Right lobe of liver (tissue), 6 donors: ENCODE measurements at places on chromosomes 16 and 17. TPM values are rescaled to one million over a fixed set of nuclear protein-coding genes. Genes with fewer than 3 reads are reported as not detected.

DNA sequence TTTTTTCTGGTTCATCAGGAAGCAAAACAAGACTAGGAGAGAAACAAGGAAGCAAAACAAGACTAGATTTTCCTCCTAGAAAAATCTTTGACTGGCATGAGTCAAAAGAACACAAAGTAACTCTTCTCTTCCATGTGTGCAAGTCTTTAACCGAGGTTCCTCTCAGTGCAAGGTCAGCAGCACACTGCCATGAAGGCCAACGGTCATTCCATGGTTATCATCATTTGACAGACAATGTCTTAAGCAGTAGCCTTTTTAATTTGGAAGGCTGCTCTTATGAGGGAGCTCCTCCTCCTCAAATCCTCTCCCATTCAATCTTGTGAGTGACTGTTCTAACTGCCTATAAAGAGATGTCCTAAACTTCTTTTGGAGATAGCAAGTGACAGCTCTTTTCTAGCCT, 15.4 kb upstream of the DHRS13 start:
- no peak for DNase-seq

- no peak for DNase-seq
These were observed 3.5 kb upstream of the CDYL2 start for GRCh38 chr16:80807906-80808305.

DNA sequence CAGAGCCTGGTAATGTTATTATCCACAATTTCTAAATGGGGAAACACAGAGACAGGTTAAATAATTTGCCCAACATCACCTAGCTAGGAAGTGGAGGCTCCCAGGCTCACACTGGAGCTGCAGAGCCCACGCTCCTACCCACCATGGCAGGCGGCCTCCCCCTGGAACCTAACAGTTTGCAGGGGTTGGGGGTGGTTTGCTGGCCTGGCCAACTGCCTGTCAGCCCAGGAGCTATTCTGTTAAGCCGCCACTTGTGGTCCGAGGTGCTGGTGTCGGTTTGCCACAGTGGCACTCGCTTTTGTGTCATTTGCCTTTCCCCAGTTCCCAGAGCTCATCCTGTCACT, 3.6 kb downstream of the PRCD start:
- DNase-seq: no peak

DNA sequence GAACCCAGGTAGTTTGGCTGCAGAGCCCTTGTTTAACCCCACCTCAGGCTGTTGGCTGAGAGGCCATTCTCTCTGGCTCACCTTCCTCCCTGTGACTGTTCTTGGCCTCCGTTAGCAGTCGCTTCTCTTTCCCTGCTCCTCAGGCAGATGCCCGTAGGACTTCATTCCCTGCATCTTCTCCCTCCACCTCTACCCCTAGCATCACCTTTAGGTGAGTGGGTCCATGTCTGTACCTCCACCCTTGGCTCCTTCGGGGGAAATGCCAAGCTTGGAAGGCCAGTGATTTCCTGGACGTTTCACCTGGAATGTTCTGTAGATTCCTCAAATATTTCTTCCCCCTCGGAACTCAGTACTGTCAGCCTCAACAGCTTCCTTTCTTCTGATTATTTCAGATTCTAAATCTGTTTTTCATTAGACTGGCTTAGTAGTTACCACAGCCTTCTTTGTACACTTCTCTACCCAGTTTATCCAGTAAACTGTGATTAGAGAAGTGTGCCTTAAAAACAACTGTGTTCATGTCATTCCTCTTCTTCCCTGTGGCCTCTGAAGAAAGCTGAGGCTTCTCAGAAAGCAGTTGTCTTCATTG, 227.9 kb downstream of the MSI2 start:
- no peak for DNase-seq

DNA sequence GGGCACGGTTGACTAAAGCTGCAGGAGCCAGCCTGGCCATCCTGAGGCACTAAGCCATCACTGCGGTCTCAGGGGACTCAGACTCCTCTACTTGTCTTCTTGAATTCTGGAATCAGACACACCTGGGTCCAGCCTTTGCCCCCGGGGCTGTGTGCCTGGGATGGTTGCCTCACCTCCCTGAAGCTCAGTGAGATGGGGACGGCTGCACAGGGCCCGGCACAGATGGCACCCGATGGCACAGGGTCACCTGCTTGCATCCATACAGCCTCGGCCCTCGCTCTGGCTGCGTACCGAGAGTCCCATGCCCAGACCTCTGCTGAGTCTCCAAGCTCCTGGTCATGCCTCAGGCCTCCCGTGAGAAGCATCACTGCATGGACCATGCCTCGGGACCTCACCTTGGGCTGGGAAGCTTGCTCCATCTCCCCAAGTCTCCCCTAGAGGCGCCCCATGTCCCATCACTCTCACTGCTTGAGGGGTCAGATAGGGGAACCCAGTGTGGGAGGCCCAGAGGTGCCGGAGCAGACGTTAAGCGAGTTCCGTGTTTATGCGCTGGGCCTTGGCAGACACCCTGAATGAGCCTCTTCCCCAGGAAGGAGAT, 316.3 kb downstream of the SEC14L1 start:
- DNase-seq: no peak

Gene ANKRD40CL
- total RNA-seq: not detected

DNA sequence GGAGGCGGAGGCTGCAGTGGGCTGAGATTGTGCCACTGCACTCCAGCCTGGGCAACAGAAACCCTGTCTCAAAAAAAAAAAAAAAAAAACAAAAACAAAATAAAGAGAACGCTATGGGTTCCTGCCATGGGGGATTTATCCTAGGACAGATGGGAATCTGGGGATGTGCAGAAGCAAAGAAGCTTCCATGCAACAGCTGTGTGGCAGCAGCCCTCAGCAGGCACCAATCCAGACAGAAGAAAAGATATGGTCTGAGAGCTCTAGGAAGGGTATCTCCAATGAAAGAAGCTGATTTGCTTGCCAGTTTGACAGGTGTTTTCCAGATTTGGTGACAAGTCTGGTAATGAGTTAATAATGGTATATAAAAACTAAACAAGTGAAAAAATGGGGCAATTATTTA, 11.6 kb downstream of the MYO19 start:
- DNase-seq: no peak

Gene UMOD
- total RNA-seq: not detected

DNA sequence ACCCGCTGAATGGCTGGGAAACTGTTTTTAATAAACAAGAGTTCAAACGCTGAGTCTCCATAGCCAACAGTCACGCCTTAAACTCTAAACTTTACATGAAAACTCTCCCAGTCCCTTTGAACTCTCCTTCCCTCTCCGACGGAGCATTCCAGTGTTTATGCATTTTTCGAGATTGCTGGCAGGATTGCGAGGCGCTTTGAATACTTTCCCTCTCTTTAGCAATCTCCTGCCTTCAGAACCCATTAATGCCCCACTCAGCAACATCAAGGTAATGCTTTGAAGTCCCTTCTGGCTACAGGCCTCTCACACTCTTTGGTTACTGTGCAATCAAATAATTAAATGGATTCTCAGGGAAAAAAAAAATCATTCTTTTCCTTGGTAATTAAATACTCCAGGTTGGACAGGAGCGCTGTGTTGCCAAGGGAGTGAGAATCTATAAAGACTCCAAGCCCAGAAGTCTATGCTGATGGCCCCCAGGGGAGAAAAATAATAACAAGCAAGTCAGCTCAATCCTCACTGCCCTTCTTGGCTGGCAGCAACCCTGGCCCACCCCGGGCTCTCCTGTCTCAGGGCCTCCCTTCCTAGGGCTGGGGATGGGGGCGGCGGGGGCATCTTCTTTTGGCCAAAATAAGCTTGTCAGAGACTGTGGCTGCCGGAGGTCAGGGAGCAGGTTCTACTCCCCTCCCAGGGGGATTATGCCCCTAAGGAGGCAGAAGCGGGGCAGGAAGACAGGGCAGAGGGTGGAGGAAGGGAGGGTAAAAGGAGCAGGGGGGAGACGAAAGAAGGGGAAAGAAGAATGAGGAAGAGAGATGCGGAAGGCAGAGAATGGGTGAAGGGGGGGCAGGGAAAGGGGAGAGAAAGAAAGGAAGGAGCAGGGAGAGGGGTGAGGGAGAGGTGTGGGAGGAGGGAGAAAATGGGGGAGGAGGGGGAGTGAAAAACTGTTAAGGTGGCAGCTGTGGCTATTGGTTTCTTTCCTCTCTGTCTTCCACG, 45.2 kb downstream of the AXIN2 start:
- DNase-seq: no peak

Gene DNASE1L2
- 0.40 TPM for total RNA-seq

DNA sequence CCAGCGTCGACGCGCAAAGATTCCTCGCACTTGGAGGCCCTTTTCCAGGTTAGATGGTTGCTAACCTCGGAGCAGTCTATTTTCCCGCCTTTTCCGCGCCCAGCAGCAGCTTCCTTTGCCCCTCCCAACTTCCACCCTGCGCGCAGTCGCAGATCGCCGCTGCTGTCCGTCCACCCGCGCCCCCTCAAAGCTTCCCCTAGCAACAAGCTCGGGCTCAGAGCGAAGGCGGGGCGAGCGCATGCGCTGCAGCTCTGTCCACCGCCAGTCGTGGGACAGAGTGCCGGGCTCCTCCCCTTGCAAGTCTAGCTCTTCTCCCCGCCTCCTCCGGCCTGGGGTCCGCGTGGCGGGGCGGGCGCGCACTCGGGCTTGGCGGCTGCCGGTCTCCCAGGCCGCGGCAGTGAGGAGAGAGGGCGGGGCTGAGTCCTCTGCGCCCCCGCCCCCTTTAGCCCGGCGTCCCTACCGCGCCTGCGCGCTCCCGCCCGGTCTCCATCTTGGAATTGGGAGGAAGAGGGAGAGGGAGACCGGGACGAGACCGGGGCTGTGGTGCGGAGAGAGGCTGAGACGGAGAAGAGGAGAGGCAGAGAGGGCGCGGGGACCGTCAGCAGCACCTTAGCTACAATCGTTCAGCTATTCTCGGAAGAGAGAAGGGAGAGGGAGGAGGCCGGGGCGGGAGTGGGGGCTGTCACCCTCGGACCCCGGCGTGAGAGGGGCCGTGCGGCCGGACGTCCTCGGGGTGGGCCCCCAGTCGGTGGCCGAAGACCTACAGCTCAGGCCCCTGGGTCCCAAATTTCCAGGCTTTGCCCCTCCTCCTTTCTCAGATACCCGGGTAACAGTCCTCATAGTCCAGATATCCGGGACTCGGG, at the start of gene TAOK2:
Gene TAOK2 (plus strand): TSS at position 485 of the 863 bp plus-strand sequence. CDS start 3,905 bp downstream, outside the sequence.
- DNase-seq: peak; percentile 99

Gene SPNS3
- total RNA-seq: not detected

Gene USP6
- 0.07 TPM for total RNA-seq

DNA sequence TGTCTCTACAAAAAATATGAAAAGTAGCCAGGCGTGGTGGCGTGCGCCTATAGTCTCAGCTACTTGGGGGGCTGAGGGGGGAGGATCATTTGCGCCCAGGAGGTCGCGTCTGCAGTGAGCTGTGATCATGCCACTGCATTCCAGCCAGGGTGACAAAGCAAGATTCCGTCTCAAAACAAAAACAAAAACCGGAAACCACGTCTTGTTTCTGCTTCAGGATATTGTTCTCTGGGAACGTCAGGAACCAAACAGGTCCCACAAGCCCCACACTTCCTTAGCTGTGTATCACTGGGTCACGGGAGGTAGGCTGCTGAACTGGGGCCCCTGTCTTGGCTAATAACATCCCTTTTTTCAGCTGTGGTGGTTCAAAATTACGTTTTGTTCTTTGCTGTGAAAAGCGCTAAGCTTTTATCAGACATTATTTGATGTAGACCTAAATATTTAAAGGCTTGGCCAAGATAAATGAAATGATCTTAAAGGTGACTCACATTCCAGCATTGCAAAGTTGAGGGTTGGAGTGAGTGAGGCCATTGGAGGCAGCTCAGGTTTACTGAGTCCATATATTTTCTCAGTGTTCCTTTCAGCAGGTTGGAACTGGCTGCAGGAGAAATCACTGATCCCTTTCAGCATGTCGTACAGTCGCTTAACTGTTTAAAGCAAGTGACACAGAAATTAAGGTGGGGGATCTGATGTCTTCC, 16.4 kb upstream of the SEC14L1 start:
- DNase-seq: peak; percentile 41

Gene DNAAF8
- total RNA-seq: 0.92 TPM

DNA sequence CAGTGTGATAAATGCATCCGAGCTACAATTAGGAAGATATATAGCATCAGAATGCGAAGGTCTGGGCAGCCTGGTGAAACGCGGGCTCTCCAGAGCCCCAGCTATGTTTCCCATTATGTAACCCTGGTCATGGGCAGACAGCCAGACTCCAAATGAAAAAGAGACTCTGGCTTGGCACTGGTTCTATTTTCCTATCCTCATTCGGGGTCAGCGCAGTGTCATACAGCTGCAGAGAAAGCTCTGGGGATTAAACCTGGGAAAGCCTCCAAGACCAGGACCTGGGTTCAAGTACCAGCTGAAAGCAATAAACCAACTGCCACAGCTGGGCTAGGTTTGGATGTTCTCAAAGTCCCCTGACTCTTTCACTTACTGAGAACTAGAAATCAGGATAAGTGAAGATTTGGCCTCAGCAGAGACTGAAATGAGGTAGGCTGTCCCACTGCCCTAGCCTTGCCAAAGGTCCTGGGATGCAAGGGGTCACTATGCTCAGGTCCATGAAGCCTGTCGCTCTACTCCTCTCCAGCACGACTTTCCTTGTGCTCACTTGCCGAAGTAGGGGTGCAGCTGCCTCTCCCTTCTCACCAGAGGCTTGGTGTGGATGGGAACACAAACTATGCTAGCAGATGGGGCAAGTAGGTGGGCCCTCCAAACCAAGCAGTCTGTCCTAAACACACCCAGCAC, 123.8 kb downstream of the SMG6 start:
- DNase-seq: peak; percentile 92

DNA sequence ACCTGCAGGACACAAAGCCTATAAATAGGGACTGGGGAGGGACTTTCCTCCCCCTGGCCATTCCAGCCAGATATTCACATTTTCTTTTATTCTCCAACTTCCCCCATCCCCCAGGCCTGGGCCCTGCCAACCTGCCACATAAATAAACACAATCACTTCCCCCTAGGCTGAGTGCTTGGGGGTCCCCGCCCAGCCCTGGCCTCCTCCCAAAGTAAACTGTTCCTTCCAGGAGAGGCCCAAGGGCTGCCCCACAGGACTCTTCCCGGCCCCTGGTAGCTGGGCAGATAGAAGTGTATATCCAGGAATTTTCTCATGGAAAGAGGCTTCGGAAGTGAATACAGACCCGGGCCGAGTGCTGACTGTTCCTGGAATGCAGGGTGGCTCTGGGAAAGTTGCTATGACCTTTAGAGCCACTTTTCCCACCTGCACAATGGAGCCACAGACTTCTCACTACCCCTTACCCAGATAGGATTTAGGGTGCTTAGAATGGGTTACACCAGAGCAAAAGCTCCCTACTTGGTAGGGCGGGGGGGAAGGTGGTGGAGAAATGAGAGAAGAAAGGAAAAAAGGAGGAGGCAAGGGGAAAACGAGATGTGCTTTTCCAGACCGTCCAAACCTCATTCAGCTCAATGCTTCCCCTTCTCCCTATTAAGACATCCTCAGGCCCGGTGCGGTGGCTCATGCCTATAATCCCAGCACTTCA, 8.5 kb downstream of the CSF3 start:
- no peak for DNase-seq

DNA sequence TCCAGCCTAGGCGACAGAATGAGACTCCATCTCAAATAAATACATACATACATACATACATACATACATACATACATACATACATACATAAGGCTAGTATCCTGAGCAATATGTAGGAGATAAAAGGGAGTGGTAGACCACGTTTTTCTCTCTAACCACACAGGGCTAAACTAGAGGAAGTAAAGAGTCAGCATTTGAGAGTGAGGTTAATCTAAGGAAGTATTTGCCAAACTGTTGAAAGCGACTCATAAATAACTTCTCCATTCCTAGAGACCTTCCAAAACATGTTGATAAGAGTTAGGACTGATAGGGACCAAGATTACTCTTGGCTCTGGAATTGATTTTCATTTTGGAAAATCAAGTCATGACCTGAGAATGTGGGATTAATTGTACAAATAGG, 68.9 kb downstream of the NEUROD2 start:
- no peak for DNase-seq

Gene HIGD1B
- total RNA-seq: not detected

GRCh38 chr17:2398655-2399571, 1.9 kb downstream of the MNT start:
- peak; percentile 67 for DNase-seq
